Fibroblast of pulmonary artery (primary cell): ENCODE measurements at places on chromosomes 3 and 15.

DNA sequence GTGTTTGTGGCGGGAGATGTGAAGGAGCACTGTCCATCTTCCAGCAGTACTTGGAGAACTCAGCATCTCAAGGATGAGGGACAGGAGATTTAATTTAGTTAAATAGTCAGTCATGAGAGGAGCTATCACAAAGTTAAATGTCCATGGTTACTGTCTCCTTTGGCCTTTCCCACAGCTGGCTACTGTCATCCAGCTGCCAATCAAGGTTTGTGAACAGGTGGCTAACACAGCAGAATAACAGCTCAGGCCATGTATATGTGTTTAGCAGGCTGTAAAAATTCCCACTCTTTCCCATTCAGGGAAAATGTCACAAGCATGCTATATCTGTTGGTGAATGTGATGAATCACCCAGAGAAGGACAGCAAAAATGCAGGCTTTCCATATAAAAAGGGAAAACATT is 120.5 kb downstream of the TMEM108 start:
- DNase-seq: no peak

DNA sequence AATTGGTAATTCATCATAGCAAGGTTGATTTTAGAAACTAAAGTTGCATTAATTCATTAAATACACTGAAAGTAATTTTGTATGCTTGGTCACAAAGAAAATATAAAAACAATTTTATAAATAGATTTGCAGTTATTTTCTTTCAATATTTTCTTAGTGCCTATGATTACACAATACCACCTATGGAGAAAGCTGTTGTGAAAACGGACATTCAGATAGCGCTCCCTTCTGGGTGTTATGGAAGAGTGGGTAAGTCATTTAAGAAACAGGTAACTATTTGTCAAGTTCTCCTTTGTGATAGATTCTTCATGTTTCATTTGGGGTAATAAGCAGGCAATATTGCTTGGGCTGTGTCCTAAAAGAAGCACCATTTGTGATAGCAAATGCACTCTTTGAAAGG is 3.0 kb downstream of the DUT start:
- no peak for DNase-seq

DNA sequence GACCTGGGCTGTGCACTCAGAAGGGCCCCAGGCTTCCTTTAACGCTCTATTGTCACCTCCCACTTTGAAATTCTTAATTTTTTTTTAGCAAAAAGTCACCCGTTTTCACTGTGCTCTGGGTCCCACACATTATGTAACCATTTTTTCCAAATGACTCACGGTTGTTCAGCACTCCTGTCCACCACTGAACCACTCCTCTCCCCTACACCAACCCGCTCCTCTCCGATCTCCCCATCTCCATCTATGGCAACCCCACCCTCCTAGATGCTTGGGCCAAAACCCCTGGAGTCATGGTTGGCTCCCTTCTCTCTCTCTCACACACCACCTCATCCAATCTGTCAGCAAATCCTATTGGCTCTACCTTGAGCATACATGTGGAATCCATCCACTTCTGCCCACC is 41.2 kb upstream of the LINGO1 start:
- no peak for DNase-seq

DNA sequence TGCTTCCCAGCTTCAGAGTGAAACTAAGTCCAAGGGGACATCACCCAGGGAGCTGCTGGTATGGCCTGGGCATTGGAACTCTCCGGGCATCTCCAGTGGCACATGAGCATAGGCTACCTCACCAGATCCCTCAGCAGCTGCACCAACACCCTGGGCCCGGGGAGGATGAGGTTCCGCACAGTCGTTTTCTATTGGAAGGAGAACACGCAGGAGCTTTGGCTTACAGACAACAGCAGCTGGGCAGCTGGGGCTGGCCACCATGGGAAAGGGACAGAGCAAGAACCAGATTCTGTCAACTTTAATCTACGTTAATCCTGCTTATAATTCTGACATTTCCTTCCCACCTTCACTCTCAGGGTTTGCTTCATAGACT is 65.5 kb downstream of the MYO1E start:
- no peak for DNase-seq

DNA sequence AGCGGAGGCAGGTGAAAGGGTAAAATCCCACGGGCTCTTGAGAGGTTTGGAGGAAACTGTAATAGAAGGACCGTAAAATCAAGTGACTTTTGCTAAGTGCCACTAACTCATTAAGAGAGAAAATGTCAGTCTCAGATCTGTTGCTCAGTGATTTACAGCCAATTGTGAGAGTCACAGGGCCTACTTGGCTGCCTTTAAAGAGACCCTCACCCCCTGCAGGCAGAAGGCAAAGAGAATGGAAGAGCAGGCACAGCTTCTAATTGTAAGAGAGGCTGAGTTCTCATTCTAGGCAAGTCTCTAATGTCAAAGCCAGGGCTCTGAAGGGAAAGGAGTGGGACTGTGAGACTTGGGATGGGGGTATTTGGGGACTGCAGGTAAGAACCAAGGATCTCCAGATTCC is 9.3 kb upstream of the SYNM start:
- no peak for DNase-seq

GRCh38 chr3:70527026-70527425 is 214.6 kb upstream of the MDFIC2 start:
- DNase-seq: no peak

DNA sequence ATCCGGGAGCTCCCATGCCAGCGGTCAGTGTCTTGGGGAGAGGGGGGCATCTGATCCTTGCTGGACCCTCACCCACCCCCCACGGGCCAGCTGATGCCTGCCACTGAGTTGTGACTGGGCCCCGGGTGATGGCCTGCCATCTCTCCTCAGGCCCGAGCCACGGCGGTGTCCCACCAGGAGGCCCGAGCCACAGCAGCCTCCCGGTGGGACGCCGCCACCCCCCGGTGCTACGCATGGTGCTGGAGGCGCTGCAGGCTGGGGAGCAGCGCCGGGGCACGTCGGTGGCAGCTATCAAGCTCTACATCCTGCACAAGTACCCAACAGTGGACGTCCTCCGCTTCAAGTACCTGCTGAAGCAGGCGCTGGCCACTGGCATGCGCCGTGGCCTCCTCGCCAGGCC is 4.3 kb downstream of the H1-8 start:
- DNase-seq: no peak

DNA sequence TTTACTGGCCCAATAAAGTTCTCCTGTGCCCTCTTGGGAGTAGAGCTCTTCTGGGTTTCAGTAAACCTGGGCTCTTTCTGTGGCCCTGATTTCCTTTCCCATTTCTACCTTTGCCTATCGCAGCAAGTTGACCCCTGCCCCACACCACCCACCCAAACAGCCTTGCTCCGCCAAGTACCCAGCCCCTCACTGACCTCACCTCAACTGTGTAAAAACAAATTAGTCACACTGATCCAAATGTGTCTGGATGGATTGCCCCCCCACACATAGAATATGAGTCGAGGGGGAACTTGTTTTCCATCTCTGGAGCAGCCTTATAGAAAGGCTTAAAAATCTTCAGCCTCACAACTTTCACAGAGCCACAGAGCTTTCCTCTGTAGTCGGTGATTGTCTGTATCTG is 28.6 kb upstream of the VEPH1 start:
- no peak for DNase-seq

- no peak for DNase-seq
Observed at GRCh38 chr3:38988955-38989354, 62.8 kb downstream of the SCN11A start.

DNA sequence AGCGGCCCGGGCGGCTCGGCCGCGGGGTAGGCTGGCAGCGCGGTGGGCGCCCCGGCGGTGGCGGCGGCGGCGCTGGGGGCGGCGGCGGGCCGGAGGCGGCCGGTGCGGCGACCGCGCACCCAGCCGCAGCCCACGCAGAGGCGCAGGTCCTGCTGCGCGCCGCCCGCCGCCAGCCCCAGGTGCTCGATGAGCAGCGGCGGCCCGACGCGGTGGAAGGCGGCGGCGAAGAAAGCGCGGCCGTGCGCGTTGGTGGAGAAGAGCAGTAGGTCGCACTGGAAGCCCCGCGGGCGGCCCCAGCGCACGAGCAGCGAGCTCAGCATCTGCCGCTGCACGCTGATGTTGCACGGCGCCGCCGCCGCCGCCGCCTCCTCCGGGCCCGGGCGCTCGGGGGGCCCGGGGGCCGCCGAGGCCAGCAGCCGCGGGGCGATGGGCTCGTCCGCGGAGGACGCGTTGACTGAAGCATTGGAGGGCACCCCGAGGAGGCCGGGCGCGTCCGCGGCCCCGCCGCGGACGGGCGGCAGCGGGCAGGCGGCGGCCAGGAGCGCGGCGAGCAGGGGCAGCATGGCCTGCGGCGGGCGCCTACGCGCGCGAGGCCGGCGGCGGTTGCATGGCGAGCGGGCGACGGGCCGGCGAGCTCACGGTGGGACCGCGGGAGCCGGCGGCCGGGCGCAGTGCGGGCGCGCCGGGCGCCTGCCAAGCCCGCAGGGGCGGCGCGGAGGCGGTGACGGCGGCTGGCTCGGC is 452 bp downstream of the TMEM158 start:
- peak; percentile 24 for DNase-seq

DNA sequence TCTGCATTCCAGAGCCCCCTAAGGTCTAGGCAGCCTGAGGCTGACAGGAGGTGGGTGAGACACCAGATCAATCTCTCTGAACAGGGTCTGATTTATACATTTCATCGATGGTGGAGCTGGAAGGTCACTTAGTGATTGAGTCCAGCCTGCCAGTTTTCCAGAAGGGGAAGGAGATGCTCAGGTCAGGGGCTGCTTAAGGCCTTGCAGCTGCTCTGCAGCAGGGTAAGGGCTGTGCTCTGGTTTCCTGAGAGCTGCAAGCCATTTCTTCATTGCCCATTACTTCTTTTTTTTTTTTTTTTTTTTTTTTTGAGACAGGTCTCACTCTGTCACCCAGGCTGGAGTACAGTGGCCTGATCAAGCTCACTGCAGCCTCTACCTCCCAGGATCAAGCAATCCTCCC is 10.7 kb downstream of the TADA3 start:
- no peak for DNase-seq

- DNase-seq: no peak
Observed at GRCh38 chr15:81270781-81271491, 53.0 kb downstream of the STARD5 start.

DNA sequence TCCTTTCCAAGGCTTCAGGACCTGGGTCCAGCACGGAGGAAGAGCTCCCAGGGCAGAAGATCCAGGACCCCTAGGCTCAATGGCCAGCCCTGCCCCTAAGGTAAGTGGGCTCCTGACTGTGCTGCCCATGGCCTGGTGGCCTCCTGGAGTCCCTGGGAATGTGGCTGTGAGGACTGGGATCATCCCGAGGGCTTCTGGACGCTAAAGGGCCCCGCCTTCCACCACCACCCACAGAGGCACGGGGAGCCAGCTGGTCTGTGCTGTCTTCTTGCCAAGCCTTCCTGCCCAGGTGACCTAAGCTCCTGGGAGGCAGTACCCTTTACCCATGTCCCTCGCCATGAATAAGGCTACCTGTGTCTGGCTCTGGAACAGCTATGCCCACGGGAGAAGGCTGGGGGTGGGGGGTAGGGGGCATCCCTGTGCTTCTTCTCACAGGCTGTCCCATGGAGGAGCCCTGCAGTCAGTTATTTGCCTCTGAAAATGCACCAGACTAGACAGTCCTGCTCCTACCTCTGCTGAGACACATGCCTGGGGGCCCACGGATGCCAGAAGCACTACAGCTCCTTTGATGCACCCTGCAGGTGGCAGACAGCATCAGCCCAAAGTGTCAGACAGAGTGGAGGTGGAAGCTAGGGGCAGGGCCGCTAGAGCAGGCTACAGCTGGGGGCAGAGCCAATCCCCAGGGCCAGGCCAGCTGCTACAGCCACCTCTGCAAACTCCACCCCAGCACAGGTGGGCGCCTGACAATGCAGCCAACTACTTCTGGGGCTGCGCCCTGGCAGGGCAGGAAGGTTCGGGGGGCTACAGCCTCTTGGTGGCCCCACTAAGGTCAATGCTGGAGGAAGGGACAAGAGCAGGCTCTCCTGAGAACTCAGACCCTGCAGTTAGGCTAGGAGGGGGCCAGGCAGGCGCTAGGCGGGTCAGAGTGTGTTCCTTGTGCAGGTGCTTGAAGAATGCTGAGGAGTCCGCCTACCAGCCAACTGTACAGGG is 90.9 kb downstream of the SEC22A start:
- no peak for DNase-seq

GRCh38 chr3:49916686-49917085 is 12.9 kb downstream of the MON1A start:
- peak; percentile 30 for DNase-seq

- DNase-seq: peak; percentile 7
Observed at GRCh38 chr3:193782276-193782647, 189.3 kb downstream of the OPA1 start.

DNA sequence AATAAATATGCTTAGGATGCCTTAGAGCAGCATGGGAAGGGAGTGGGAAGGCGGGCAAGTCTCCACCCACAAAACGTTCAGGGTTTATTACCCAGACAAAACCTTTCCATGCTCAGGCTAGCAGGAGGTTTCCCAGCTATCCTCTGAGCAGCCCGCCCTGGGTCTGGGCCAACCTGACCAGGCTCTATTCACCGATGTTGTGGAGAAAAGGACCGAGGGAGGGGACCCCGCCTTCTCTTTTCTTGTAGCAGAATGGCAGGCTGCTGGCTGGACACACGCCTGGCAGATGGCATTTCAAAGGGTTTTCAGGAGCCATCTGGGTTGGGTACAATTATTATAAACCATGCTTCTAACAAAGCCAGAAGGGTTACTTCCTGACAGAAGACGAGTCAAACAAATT is 540.9 kb downstream of the MAGI1 start:
- DNase-seq: no peak

- no peak for DNase-seq
Observed at GRCh38 chr3:184230603-184231528, 1.5 kb downstream of the VWA5B2 start.

DNA sequence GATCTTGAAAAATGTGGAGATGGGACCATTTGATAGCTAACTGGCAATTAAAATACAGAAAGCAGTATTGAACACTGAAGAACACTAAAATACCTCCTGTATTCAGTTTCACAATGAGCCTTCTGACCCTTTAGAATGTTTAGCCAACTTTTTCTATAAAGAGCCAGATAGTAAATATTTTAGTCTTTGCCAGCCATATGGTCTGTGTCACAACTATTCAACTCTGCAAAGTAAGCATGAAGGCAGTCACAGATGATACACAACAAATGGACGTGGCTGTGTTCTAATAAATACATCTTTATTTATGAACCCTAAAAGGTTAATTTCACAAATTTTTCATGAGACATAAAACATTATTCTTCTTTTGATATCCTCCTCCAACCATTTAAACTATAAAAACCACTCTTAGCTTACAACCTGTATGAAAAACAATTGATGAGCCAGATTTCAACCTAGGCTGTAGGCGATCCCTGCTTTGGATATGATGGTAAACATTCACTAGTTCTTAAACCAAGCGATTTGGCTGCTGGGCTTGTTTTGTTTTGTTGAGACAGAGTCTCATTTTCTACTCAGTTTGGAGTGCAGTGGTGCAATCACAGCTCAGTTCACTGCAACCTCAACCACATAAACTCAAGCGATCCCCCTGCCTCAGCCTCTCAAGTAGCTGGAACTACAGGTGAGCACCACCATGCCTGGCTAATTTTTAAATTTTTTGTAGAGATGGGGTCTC is 13.6 kb upstream of the CSPG5 start:
- DNase-seq: peak; percentile 14
